ENCODE measurements at places on chromosomes 11 and 22.

DNA sequence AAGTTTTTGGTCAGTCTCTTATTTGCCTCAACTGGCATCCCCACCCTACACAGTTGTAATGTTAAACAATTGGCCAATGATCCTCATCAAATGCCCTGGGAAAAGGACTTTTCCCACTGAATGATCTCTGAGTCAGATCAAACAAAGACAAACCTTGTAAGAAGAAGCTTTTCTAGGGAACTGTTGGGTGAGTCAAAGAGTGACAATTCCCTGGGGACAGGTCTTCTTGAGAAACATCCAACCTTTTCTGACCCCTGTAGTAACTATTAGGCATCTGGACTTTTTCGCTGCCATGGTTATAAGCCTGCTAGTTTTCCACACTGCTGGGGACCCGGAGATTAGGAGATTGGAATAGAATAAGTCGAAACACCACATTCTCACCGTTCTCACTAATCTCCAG is 789.8 kb upstream of the API5 start:
- no peak for DNase-seq

GRCh38 chr22:20243537-20244249 is 24.4 kb downstream of the RTN4R start:
- DNase-seq: peak; percentile 79

- no peak for DNase-seq
These were observed 3.4 kb downstream of the TRPT1 start for GRCh38 chr11:64222651-64223000.

DNA sequence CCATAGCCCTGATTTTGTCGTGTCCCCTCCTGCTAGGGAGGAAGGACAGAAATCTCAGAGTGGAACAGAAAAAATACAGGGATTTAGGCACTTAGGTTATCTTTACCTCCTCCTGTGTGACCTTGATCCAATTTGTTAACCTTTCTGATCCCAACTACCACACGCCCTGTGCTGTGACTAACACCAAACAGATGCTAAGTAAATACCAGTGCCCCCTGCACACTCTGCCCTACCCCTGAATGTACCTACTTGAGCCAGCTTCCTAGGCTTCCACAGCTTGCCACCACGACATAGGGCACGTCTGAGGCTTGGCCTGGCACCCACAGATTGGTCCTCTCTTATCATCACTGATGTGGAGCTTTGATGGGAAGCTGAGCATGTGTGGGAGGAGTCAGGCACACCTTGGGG is 9.2 kb downstream of the MYO18B start:
- no peak for DNase-seq

- DNase-seq: no peak
These were observed 1.2 kb downstream of the MICALL1 start for GRCh38 chr22:37907036-37907954.

DNA sequence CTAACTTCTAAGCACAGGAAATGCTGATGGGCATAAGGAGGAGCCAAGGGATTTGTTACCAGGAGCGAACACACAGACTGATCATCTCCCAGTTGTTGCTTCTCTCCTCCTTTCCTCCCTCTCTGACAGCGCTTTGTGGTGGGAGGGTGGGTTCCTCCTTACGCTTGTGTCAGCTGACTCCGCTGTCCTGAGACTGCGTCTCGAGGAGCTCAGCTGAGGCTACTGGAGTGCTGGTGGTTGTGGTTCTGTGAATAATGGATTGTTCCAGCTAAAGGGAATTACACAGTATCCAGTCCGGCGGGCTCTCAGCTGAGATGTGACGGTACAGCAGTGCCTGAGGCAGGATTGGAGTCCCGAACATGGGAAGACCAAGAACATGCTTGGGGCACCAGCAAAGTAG is 113.4 kb downstream of the CTNND1 start:
- no peak for DNase-seq

- no peak for DNase-seq
These were observed 884.5 kb downstream of the NTM start for GRCh38 chr11:132254906-132255305.

DNA sequence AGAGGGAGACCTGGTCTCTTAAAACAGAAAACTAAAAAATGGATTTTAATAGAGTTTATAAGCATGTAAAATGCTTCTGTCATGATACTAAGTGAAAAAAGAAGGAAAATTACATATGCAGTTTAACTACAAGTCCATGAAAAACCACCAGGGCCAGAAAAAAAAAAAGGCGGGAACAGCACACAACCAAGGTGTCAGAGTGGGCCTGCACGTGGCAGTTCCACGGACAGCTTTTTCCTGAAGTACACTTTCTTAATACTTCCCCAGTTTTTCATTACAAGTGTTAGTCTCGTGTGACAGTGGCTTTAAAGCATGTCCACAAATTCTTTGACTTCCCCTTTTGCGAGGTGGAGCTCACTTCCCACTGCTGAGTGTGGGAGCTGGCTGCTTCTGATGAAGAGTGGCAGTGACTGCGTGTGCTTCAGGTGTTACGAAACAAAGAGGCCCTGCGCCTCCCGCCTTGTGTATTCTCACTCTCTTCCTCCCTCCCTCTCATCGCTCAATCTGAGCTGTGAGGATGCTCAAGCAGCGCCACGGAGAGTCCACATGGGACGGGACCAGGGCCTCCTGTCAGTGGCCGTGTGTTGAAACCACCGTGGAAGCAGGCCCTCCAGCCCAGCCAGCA is 16.4 kb downstream of the PPM1F start:
- no peak for DNase-seq

- peak; percentile 84 for DNase-seq
These were observed 42.8 kb downstream of the PACS1 start for GRCh38 chr11:66112601-66113499.

DNA sequence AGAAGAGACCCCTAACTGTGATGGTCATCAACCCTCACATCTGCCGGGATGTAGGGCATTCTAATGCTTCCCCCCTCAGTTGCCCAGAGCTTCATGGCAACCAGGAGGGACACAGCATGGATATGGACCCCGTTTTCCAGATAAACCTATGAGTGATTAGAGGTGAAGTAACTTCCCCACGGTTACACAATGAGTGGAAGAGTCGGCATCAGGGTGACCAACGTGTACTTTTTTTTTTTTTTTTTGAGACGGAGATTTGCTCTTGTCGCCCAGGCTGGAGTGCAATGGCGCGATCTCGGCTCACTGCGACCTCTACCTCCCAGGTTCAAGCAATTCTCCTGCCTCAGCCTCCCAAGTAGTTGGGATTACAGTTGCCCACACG is 25.0 kb downstream of the TXN2 start:
- no peak for DNase-seq

DNA sequence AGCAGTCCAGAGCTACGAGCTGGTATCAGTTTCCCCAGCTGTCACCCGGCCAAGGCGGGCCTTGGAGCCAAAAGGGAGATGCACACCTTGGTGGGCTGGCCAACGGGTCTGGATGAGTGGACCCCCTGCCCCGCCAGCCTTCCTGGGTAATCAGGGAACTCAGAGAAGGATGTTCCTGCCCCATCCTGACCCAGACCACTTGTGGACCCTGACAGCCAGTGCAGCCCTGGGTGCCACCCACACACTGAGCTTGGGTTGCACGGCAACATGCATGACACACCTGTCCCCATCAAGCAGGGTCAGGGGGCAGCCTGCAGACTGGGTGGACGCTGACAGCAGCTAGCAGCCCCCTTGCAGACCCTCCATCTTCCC is 8.6 kb downstream of the SLC25A1 start:
- no peak for DNase-seq

DNA sequence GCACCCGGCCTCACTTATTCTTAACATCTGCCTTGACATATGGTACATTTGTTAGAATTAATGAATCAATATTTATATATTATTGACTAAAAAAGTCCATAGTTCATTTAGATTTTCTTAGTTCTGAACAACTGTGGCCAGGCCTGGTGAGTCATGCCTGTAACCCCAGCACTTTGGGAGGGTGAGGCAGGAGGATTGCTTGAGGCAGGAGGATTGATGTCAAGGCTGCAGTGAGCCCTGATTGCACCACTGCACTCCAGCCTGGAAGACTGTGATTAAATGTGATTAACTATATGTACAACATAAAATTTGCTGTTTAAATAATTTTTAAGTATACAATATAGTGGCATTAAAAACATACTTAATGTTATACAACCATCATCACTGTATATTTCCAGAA is 5.6 kb downstream of the UVRAG start:
- no peak for DNase-seq

GRCh38 chr11:1207401-1208143 is 15.3 kb upstream of the MUC5B start:
- DNase-seq: no peak

- DNase-seq: no peak
These were observed 15.9 kb downstream of the CRELD2 start for GRCh38 chr22:49934160-49934890.

DNA sequence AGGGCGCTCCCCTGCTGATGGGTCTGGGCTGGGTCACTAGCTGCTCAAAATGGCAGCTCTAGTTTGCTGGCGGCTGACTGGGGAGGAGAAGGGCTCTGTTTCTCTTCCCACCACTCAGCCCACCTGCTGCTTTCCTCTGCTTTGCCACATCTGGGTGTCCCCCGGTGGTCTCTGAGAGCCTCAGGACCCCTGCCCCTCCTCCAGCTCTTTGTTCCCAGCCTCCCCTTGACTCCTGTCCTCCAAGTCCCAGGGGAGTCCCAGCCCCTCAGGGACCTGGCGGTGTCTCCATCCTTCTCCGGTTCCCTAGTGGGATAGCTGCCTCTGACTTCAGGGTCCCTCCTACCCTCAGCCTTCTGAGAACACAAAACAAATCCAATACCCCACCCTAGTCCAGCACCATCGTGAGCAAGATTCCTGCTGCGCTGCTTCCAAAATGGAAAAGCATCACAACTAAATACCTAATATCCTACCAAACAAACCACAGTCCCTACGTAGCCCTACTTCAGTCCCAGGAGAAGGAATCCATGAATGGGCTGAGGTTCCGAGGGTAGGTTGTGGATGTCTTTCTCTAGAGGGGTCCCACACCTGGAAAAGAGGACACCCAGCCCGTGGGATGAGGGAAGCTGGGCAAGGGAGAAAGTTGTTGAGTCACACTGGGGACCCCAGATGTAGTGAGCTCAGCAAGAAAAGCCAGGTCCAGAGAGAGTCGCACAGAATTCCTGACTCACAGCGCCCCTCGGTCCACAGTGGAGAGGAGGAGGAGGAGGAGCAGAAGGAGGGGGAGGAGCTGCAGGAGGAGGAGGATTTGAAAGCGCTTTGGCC is 45.0 kb upstream of the NNMT start:
- no peak for DNase-seq

DNA sequence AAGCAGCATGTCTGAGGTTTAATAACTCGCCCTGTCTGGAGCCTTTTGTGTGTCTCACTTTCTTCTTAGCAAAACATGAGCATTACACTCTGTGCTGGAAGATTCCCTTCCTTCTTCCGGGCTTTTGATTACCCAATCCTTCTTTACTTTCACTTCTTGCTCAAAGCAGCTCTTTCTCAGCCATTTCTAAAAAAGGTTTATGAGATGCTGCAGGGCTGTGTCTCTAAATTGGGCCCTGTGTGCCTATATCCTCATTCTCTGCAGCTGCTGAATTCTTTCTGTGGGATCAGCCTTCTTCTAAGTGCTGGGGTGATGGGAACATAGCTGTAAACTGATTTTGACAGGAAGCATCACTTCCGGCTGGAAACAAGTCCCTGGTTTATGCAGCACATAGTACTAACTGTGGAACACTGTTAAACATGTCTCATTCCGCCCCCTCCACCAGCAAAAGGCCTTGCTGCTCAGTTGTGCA is 71.8 kb downstream of the PIWIL4 start:
- no peak for DNase-seq

- no peak for DNase-seq
These were observed 35.8 kb downstream of the DGCR2 start for GRCh38 chr22:19086417-19086816.

DNA sequence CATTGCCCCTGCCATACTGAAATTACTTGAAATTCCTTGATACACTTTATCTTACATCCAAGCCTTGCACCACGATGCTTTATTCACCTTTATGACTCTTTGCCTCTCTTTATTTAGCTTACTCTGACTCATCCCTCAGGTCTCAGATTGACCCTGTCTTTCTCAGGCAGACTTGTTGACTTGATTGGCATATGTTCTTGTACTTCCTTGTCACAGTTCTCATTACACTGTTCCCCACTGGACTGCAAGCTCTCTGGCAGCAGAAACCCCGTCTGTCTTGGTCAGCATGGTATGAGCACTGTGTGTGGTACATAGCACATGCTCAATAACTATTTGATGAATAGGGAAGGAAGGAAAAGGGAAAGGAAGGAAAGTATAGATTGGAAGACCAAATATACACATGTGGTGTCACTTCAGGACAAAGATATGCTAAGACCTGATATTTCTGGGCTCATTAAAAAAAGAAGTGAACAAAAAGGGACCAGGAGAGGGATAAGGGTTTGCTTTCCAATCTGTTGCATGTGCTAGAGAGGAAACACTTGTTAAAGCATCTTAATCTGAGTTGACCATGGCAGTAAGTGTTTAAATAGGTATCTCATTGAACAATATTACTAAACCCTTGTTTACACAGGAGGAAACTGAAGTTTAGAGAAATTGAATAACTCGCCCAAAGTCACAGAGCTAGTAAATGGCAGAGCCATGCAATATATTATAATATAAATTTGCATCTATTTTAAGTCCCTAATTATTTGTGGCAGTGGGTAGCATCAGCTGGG is 7.2 kb downstream of the LYVE1 start:
- DNase-seq: no peak

DNA sequence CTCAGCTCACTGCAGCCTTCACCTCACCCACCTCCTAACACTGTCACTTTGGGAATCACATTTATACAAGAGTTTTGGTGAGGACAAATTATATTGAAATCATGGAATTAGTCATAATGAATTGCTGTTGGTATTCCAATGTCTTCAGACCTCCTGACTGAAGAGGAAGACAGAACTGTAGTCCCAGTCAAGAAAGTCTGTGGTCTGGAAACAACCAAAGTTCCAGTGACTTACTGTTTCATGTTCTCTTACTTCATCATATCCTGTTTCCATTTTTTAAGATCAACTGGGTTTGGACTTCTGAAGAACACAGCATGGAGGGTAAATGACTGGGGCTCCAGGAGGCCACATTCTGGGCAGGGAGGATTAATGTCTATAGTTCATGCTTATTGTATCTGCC is 43.0 kb upstream of the HIPK3 start:
- DNase-seq: no peak

DNA sequence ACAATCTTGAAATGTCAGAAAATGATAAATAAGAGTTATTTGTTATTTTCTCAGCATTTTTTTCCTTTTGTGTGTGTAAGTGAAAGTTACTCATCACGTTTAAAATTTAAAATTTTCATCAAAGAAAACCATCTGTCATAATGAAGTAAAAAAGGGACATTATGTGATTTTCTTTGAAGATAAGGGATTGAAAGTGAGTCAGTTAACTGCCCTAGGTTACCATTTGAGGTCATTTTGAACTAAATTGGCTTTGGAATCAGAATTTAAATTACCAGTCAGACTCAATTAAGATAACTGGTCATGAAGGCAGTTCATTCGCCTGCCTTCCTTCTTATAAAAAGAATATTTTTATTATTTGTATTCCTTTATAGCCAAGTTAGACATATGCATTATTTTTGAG is 14.3 kb downstream of the NCAM1 start:
- DNase-seq: no peak

DNA sequence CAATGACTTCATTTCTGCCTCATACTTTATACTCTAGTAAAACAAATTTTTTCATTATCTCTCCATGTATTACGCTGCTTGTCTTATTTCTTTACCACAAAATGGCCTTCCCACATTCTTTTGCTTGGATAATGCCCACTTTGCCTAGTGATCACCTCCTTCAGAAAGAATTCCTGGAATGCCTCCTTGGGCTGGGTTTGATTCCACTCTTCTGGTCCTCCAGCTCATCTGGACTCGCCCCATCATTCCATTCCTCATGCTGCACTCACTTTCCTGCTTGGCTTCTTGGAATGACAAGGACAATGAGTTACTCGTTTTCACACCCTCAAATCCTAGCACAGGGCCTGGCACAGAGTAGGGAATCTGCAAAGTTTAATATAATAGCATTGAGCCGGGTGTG is 475.1 kb upstream of the LARGE1 start:
- no peak for DNase-seq

Measured in kidney glomerular epithelial cell (primary cell).